ENCODE measurements at places on chromosomes 12 and 14. TPM values are rescaled to one million over a fixed set of nuclear protein-coding genes. Genes with fewer than 3 reads are reported as not detected.

Gene CD163L1
- total RNA-seq, result 0.66 TPM

Gene MFAP5
- 121 TPM for total RNA-seq

DNA sequence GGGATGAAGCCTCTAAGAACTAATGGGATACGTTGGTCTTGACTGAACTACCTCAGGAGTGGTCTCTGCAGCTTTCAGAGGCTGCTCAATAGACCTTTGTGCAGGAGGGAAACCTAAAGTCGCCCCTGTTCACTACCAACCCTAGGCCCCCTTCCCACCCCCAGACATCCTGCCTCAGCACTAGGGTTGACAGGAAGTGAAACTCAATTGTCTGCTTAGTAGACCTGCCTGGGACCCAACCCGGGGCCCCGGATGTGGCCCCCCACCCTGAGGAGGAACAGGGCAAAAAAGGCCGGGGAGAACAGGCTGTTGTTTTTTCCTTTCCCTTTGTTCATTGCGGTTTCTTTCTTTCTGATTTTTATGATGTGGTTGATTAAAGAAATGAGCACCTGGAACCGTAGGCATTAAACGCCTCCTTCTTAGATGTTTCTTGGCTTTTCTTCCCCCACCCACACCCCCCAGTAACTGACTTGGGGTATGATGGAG is 1.6 kb upstream of the DGKA start:
- no peak overlapping the region for H3K4me3 ChIP-seq
- H3K4me1 ChIP-seq, result peaks cover 42% of the 10 kb centered on the region
- no peaks in the 10 kb centered on the region for H3K27me3 ChIP-seq
- no peaks in the 10 kb centered on the region for H3K36me3 ChIP-seq

- H3K27me3 ChIP-seq, result no peaks in the 10 kb centered on the region
- no peaks in the 10 kb centered on the region for H3K4me1 ChIP-seq
- no peak overlapping the region for H3K4me3 ChIP-seq
- H3K36me3 ChIP-seq, result no peaks in the 10 kb centered on the region
- DNase-seq, result no peak
Observed at GRCh38 chr12:59041241-59042121, 121.2 kb upstream of the LRIG3 start.

DNA sequence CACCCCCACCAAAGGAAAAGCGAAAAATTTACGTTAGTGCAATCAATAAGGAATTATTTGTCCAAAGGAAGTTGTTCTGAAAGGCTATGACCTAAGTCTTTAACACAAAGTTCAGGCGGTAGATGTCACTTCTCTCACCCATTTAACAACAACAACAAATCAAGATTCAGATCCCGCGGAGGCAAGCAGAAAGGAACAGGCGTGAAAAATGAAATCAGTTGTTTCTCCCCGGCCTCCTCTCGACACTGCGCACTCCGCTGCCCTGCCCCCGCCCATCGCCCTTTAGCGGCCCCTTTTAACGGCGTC is 1.4 kb downstream of the DENND5B start:
- H3K4me1 ChIP-seq, result no peaks in the 10 kb centered on the region
- no peaks in the 10 kb centered on the region for H3K36me3 ChIP-seq
- no peaks in the 10 kb centered on the region for H3K27me3 ChIP-seq
- DNase-seq, result no peak
- peak overlapping the region; percentile 96 for H3K27ac ChIP-seq
- H3K4me3 ChIP-seq, result peak overlapping the region; percentile 93

- no peaks in the 10 kb centered on the region for H3K4me1 ChIP-seq
- H3K27me3 ChIP-seq, result peaks cover 21% of the 10 kb centered on the region
- H3K36me3 ChIP-seq, result no peaks in the 10 kb centered on the region
- H3K4me3 ChIP-seq, result no peak overlapping the region
- no peak overlapping the region for H3K27ac ChIP-seq
Observed at GRCh38 chr12:108340037-108340436, 926 bp upstream of the CMKLR1 start.

DNA sequence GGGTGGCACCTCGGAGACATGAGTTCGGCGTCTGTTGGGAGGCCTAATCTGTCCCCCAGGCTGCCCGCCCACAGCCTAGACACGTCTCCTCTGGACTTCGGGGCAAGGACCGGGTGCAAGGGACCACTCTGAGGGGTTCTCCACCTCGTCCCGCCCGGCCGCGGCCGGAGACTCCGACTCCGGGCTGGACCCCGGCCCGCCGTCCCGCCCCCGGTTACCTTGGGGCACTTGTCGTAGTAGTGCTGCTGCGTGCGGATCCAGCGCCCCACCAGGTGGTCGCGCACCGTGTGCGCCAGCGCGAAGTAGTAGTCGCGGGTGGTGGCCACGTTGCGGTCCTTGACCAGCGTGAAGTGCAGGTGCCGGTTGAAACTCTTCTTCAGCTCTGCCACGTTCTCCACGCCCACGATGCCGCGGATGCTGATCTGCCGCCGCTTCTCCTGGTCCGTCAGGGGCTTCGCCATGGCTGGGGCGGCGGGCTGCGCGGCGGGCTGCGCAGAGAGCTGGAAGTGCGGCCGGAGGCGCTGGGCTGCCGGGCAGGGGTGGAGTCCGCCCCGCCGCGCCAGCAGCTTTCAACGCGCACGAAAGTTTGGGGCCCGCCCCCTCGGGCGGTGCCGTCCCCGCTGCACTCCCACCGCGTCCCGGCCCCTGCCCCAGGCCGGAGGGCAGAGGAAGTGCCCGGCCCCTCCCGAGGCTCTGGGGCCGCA is at the start of gene PYGL:
PYGL (minus strand) TSS at position 541 of the 704 bp plus-strand sequence; CDS start at position 461, 80 bp downstream.
- peak within 1 kb of the TSS; percentile 73 for H3K27ac ChIP-seq
- DNase-seq, result peak; percentile 88
- no peaks in the 10 kb centered on the region for H3K27me3 ChIP-seq
- H3K4me3 ChIP-seq, result peak within 1 kb of the TSS; percentile 66
- H3K36me3 ChIP-seq, result no peaks in the 10 kb centered on the region
- no peaks in the 10 kb centered on the region for H3K4me1 ChIP-seq

GRCh38 chr12:74801625-74802024 is 264.0 kb downstream of the ATXN7L3B start:
- no peaks in the 10 kb centered on the region for H3K27me3 ChIP-seq
- H3K4me1 ChIP-seq, result no peaks in the 10 kb centered on the region
- H3K4me3 ChIP-seq, result no peak overlapping the region
- H3K27ac ChIP-seq, result no peak overlapping the region
